ENCODE measurements at places on chromosomes 5 and 9.

DNA sequence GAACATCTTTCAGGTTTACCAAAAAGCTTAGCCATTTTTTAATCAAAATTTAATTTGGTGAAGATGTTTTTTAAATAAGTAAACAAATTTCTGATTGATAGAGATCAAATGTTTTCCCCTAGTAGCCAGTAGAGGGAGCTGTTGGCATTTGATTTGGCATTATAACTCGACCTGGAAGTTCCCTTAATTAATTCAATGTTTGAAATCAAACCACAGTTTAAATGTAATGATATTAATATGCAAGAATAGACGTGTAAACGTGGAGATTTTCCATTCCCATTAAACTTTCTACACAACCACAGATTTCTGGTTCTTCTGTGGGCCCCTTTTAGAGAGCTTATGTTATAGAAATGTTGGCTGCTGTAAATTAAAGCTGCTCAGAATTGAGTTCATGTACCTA lies 148.1 kb upstream of the MPDZ start:
- no peak for DNase-seq

DNA sequence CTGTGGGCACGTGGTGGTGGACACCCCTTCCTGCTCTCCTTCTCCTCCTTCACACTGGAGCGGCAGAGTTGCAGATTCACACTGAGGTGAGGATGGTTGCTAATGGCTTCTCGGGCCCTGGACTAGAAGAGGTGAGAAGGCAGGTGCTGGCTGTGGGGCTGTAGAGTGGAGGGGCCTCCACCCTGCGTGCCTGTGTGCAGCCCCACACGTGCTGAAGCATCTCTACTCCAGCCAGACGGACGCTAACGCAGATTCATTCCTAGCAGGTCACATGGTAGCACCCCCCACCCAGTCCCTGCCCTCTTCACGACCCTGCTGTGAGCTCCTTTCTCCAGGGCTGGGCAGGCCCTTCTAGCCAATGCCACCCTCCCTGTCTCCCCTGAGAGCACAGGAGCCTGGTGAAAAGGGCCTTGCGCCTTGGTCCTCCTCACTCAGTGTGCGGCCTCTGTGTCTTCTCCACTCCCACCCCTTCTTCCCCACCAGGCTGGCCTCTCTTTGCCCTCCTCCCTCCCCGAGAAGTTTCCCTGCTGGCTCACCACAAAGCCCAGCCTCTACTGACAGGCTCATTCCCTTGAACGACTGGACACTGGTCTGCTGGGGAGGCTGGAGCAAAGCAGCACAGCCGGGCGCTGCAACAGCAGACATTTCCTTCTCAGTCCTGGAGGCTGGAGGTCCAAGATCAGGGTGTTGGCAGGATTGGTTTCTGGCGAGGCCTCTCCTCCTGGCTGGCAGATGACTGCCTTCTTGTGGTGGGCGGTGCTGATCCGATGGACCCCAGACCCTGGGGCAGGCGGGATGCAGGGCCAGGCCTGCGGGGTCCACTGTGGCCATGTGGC lies 14.2 kb downstream of the CACNA1B start:
- DNase-seq: no peak

GRCh38 chr5:81247441-81247972 lies 14.4 kb downstream of the CKMT2 start:
- DNase-seq: no peak

- DNase-seq: no peak
Measured at GRCh38 chr9:134687556-134687955, 46.0 kb downstream of the COL5A1 start.

DNA sequence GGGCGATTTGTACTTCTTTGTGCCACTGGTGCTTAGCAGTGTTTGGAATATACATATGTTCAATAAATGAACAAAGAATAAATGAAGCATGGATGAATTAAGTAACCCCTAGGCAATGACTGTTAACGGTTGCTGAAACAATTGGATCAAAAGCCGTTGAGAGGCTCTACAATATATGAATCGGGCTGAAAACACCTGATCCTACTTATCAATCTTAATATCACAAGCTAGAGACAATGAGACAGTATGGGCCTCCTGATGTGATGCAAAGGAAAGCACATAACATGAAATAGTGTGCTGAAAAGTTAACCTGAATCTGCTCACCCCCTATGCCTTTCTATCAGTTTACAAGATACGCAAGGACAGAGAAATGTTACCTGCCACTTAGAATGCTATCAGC lies 410.3 kb upstream of the RGMB start:
- DNase-seq: no peak

GRCh38 chr9:129218918-129219317 lies 40.9 kb upstream of the IER5L start:
- no peak for DNase-seq

- DNase-seq: no peak
Measured at GRCh38 chr9:69181908-69182353, 7.9 kb downstream of the TJP2 start.

GRCh38 chr5:143040622-143041021 lies 270.4 kb downstream of the ARHGAP26 start:
- DNase-seq: no peak

DNA sequence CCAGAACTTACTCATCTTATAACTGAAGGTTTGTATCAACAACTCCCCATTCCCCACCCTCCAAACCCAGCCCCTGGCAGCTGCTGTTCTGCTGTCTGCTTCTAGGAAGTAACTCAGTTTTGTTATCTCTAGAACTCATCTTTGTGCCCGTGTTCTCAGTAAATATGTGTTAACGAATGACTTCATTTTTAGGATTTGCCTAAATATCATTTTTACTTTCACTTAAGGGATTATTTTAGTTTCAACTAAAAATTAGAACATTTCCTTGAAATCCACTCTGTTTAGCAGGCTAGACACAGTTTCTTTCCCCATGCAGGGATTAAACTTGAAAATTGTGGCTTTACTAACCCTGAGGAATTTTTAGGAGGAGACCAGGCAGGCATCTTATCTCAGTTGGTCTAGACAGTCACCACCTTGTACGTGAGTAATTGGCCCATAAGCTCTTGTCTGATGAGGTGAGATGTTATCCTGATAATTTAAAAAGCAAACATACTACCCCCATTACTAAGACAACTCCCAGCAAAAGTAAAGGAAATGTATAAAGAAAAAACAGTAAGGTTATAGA lies 68.2 kb upstream of the TNFAIP8 start:
- DNase-seq: no peak

GRCh38 chr9:129822898-129823541 lies 916 bp downstream of the TOR1A start:
- no peak for DNase-seq

DNA sequence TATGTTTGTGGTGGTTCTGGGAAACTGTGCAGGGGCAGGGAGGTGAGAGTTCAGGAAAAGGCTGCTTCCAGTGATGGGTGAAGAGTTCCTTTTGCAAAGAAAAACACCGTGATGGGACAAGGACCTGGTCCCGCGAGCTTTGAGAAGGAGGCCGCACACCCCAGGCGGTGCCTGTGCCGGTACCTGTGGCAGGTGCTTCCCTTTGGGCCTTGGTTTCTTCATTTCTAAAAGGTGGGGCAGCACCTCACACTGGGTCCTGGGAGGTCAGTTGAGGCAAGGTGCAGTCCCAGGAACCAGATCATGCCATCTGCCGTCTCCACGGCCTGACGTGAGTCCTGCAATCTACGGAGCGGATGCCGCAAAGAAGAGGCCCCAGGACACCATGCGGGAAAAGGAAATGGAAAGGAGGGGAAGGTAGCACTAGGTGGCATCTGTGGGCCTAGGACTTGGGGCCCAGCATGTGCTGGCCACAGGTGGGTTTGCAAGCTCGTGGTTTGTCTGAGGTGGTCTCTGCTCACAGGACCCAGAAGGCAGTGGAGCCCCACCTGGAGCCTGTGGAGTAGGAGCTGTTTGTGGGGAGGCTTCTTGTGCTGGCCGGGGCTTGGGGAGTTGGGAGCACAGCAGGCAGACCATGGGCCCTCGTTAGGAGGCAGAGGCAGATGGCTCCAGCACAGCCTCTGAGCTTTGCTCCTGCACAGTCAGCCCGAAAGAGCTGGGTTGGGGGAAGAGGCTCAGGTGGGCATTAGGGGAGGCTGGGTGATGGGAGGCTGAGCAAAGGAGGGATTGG lies 131.6 kb downstream of the CACNA1B start:
- no peak for DNase-seq

DNA sequence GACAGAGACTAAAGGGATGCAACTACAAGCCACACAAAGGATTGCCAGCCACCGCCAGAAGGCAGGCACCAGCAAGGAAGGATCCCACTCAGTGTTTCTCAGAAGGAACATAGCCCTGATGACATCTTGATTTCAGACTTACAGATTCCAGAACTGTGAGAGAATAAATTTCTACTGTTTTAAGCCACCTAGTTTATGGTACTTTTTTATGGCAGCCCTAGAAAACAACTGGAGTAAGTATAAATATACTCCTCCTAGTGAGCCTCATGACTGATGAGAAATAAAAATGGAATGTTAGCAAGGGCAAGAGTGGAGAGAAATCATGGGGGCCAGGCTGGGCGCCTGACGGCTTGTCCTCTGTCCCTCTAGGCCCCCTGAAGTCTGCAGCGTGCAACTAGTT lies 307.3 kb downstream of the PIK3R1 start:
- no peak for DNase-seq

DNA sequence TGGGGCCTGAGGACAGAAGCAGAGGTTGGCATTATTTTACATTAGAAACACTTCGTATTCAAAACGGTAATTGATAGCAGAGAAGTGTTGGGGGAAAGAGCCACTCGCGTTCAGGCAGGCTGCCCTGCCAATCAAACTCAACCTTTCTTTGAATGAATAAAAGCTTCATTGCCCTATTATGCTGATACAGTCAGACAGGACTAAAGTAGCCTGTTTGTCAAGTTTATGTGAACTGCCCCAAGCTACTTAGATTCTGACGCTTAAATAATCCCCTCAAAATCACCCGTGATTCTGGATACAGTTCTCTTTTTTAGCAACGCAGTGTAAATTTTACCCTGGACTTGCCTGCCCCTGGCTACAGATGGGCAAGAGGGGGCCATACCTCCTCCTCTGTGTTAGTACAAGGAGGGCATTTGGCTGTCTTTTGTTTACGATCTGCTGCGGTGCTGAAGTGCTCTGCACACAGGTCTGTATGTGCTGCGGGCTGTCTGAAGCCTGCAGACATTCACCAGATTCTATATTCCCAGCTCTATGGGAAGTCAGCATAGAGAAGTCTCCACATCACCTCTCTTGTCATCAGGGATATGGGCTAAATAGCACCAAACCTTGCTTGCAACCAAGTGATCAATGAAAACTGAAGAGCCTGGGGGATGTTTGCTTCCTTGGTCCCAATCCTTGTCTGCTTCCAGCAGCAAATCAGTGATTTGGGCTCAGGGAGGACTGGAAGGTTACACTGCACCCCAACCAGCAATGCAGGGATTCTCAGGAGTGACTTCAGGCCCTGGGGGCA lies 218.4 kb downstream of the EBF1 start:
- no peak for DNase-seq

Measured in GM12878 (cell line).